NCI-H2171 treated with DMSO at 0.1 percent for 48 hours (cell line): ENCODE measurements at places on chromosomes 3 and 15.
A peak's percentile ranks its signal among the peaks of the same experiment; 100 is the strongest.

- no peak for DNase-seq
These were observed 72.8 kb downstream of the SENP2 start for GRCh38 chr3:185658943-185659342.

DNA sequence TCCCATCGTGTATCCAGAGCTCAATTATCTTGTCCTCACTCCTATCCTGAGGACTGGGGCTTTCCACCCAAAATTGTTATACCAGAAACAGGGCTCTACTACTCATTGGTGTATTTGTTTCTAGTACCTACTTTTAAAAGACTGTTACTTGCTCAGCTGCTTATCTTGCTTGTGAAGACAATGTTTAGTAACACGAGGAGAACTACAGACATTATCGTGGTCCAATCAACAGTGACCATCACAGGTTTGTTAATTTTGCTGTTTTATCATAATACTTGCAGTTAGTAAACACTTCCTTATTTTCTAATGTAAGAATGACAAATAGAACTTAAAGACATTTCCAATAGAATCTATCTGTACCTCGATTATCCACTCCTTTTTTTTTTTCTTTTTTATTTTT, 13.5 kb downstream of the LRCH3 start:
- DNase-seq = no peak

DNA sequence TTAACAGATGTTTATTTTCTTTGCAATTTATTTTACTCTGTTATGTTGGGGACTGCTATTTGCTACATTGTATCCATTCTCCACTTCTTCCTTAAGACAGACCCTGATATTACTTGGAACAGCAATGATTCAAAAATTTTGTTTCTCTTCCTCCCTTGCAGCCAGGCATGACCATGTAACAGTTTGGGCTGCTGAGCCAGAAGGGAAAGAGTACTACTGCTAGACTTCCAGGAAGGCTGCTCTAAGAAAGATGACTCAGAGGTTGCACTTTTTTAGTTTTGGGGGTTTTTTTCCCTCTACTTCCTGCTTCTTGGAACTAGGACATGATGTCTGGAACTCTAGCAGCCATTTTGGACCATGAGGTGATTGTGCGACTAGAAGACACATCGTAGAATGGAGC, 10.3 kb downstream of the PRR20G start:
- no peak for DNase-seq

DNA sequence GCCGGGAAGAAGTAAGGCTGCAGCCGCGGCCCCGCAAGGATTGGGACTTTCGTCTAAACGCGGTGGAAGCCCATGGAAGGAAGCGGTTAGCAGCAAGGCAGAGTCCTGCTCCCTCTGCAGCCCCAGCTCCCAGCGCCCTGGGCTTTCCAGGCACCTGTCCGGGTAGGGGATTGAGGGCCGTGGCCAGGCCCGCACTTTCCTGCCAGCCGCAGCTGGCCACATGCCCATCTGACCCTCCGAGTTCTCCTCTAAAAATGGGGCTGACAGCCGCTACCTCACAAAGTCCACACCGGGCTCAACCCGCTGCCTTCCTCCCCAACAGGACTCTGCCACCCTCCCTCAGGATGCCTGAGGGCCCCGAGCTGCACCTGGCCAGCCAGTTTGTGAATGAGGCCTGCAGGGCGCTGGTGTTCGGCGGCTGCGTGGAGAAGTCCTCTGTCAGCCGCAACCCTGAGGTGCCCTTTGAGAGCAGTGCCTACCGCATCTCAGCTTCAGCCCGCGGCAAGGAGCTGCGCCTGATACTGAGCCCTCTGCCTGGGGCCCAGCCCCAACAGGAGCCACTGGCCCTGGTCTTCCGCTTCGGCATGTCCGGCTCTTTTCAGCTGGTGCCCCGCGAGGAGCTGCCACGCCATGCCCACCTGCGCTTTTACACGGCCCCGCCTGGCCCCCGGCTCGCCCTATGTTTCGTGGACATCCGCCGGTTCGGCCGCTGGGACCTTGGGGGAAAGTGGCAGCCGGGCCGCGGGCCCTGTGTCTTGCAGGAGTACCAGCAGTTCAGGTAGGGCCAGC, 1.9 kb downstream of the NEIL1 start:
- DNase-seq = no peak

GRCh38 chr3:96869316-96869715, 54.9 kb downstream of the EPHA6 start:
- DNase-seq = no peak

DNA sequence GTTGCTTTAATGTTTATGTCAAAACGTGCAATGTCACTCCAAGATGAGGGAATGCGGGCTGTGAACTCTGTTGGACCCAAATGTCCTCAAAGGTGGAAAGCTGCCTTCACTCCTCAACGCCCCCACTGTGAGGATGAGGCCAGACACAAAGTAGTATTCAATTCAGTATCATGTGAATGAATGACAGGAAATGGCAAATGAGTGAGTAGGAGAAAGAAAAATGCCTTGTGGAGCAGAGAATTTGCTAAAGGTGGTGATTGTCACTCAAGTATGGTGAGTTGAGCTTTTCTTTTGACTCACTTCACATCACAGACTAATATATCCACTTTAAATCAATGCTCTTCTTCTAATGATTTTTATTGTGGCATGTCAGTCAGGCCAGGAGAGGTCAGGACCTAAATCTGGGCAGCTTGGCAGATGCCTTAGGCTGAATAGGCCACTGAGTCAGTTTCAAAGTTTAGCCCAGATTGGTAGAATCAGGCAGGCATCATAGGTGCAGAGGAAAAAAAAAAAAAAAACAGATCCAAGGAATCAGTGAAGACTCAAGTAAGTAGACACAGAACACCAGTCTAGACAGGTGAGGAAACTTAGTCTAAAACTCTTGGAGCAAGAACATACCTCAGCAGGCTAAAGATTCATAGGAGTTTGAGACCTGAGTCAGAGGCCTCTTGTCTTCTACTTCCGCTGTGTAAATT, 71.0 kb upstream of the ZBED2 start:
- DNase-seq = no peak

DNA sequence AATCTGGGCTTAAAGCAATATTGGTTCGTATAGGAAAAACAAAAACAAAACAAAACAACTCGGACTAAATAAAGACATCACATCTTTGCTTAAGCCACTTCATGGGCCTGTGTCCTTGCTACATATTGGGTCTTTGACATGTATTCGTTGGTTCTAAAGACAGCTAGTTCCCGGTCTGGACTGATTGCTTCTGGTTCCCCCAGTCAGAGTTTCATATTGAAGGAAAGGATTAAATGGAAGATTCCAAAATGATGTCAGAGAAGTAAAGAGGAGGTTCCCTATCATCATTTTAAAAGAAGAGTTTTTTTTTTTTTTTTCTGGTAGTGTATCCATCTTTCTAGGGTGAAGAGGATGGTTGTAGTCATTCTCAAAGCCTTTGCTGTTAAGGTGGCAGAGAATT, 2.3 kb downstream of the OXSR1 start:
- DNase-seq = no peak

- DNase-seq = no peak
These were observed 792 bp downstream of the ATP13A3 start for GRCh38 chr3:194485881-194486539.

- DNase-seq = no peak
These were observed 296.8 kb downstream of the WDR72 start for GRCh38 chr15:53462651-53463050.

GRCh38 chr15:92277776-92278175, 115.9 kb upstream of the ST8SIA2 start:
- peak; percentile 30 for DNase-seq

- no peak for DNase-seq
These were observed 298.5 kb downstream of the DIPK2A start for GRCh38 chr3:144270100-144270499.
